HS-27A (cell line): ENCODE measurements at places on chromosomes 1 and 21.
A peak's percentile ranks its signal among the peaks of the same experiment; 100 is the strongest.

- no peak for DNase-seq
These were observed 1537.1 kb downstream of the PLA2G4A start for GRCh38 chr1:188365874-188366273.

GRCh38 chr1:241968611-241969010 lies 11.0 kb downstream of the BECN2 start:
- DNase-seq = no peak

GRCh38 chr1:57850176-57850940 lies 426.5 kb upstream of the DAB1 start:
- no peak for DNase-seq

GRCh38 chr1:88726697-88727096 lies 42.6 kb downstream of the PKN2 start:
- no peak for DNase-seq

DNA sequence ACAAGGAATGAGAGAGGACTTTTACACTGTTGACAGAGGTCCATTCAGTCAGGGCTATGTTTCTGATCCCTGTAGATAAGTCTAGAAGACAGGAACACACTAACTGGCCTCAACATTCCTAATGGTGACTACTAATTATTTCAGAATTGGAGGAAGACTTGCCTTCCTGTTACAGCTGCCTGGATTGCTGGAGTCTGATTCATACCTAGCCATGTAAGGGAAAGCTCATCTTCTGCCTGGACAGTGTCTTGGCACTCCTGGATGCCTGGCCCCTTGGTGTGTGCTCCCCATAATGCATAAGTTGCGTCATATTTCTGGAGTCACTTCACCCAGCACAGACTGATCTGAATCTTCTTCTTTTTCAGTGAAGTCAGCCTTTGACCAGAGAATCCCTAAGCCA lies 326.0 kb upstream of the RUNX1 start:
- DNase-seq = no peak

DNA sequence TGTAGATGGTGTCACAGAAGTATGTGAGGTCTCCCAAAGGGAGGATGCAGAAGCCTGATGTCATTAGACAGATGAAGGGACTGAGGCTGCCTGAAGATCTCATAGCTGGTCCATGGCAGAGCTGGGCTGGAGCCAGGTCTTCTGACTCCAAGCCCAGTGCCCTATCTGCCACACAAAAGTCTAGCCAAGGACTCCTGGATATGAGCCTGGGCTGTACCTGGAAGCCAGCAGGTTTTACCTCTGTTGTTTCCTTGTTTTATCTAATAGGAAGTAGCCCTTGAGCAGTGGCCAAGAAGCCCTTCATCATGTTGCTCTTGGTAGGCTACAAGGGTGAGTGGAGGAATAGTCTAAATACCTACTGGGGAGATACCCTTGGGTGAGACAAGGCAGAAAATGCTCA lies 74.4 kb upstream of the SLC44A3 start:
- no peak for DNase-seq

DNA sequence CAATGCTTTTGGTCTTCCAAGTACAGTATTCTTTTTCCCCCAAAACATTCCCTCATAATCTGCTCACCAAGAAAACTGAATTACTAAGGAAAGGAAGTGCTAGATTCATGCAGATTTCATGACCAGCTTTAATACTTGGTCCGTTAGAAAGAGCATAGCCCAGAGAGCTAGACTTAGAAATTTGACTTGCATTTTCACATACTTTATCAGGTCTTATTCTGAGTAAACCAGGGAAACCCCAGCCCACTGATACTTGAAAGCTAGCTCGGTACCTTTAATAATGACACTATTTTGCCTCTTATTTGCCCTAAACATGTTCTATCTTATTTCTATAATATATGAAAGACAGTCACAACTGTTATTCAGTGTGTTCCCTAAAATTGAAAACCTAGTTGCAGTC lies 204.5 kb downstream of the TTLL7 start:
- DNase-seq = no peak

GRCh38 chr1:94325377-94326302 lies 88.3 kb upstream of the ARHGAP29 start:
- DNase-seq = peak; percentile 99

GRCh38 chr1:207461649-207462048 lies 7.5 kb downstream of the CR2 start:
- no peak for DNase-seq
